Right lobe of liver (tissue), 6 donors: ENCODE measurements at places on chromosomes 11 and 22.
A peak's percentile ranks its signal among the peaks of the same experiment; 100 is the strongest.

- DNase-seq, result no peak
Observed at GRCh38 chr11:123694551-123694950, 40.1 kb upstream of the SCN3B start.

DNA sequence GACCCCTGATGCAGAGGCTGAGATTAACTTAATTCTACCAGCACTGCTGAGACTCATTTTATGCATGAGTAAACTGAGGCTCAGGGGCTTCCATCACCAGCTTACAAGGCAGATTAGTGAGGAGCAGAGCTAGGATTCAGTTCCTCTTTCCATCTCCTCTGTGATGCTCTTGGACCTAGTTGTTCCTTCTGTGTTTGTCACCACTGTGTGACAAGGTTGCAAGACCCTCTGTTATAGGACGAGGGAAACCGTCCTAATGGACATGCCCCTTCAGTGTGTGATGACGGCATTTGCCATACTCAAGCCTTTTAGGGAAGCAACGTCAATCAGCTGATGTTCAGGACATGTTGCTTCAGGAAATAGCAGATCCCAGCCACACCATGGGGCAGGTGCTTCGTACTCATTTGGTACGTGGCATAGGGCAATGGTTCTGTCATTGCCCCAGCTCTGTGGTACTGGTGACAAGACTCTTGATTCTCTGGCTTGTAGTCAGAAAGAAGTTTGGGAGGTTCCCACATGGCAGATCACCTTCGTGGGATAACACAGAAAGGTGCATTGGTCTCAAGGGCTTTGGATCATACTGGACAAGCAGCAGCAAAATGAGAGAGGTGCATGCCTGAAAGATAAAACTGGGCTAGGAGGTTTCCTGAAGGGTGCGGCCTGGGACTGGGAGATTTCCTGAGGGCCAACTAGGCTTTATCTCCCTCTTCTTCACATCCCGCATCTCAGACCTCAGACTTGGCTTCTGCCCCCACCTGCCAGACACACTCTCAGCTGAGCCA lies 23.9 kb upstream of the CD44 start:
- no peak for DNase-seq

GRCh38 chr22:32958001-32958400 lies 100.2 kb downstream of the SYN3 start:
- no peak for DNase-seq

- DNase-seq, result no peak
Observed at GRCh38 chr11:124474079-124474478, 28.6 kb upstream of the OR8B8 start.

DNA sequence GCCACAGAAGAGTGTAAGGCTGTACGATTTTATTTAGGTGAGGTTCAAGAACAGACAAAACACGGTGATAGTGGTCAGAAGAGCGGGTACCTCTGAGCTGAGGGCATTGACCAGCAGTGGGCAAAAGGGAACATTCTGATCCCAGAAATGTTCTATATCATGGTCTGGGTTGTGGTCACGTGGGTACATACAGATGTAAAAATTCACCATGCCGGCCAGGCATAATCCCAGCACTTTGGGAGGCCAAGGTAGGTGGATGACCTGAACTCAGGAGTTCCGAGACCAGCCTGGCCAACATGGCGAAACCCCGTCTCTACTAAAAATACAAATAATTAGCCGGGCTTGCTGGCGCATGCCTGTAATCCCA lies 31.1 kb upstream of the GCAT start:
- no peak for DNase-seq

DNA sequence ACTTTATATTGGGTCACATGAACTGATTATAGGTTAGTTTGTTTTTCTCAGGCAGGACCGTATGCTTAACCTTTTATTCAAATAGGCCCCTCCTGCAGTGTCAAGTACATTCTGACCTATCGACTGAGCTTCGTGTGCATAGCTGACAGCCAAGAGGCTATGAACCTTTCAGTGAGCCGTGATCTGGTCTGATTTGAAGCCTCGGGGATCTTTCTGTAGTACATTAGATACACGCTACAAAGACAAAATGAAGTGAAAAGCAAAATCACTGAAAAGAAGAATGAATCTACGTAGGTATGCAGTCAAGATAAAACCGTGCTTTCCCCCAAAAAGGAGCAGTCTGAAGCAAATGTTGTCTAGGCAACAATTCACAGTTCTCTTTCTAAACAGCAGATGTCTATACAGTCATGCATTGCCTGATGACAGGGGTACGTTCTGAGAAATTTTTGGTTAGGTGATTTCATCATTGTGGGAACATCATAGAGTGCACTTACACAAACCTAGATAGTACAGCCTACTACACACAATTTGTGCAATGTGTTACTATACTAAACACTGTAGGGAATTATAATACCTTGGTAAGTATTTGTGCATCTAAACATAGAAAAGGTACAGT lies 18.1 kb downstream of the JHY start:
- no peak for DNase-seq

- no peak for DNase-seq
Observed at GRCh38 chr11:117855912-117856651, 20.4 kb downstream of the FXYD6 start.

DNA sequence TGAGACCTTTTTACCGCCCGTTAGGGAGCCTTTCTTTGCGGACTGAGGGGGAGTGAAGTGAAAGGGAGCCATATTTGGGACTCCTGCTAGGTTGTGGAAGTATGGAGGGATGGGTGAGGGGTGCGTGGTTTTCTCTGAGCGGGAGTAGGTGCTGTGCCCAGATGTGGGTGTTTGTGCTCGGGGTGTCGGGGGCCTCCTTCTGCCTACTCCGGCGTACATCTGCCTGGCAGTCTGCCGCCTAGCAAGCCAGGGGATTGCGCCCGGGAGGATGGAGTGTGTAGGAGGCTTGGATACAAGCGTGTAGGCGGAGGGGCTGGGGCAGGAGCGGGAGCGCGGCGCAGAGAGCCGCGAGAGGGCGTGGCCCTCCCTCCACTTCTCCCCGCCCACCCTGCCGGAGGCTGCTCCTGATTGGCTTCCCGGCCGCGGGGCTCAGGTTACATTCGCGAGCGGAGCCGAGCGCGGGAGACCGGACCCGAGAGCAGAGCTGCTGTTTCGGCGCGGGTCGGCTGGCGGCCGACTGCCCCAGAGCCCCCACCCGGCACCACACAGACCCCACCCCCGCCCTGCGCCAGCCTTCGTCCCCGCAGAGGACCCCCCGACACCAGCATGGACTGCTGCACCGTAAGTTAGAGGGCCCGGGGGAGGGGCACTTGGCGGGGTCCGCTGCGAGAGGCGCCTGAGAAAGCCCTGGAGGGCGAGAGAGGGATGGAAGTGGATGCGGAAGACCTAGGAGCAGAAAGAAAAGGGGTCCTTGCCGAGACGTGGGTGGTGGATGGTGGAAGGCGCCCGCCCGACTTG lies at the start of gene NRGN:
TSS of gene NRGN (plus strand) at position 464 of the 798 bp plus-strand sequence. CDS start at position 607, 143 bp downstream.
- DNase-seq, result peak; percentile 93

GRCh38 chr11:130407978-130408377 lies 20.4 kb downstream of the ADAMTS8 start:
- no peak for DNase-seq

- DNase-seq, result peak; percentile 87
Observed at GRCh38 chr11:66002648-66003225, 434 bp downstream of the BANF1 start.

GRCh38 chr11:102846292-102846691 lies 2.9 kb upstream of the MMP3 start:
- DNase-seq, result no peak

GRCh38 chr22:28999510-28999909 lies 62.1 kb downstream of the C22orf31 start:
- DNase-seq, result no peak

- no peak for DNase-seq
Observed at GRCh38 chr11:19419021-19419750, 178.4 kb upstream of the E2F8 start.

DNA sequence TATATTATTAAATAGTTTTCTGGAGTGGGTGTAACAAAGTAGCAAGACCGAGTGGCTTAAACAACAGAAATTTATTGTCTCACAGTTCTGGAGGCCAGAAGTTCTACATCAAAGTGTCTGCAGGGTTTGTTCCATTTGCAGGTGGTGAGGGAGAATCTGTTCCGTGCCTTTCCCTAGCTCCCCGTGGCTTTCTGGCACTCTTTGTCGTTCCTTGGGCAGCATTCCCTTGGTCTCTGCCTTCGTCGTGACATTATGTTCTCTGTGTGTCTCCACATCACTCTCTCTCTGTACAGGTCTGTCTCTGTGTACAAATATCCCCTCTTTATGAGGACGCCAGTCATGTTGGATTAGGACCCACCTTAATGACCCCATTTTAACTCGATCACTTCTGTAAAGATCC lies 38.2 kb downstream of the LDLRAD3 start:
- DNase-seq, result no peak

DNA sequence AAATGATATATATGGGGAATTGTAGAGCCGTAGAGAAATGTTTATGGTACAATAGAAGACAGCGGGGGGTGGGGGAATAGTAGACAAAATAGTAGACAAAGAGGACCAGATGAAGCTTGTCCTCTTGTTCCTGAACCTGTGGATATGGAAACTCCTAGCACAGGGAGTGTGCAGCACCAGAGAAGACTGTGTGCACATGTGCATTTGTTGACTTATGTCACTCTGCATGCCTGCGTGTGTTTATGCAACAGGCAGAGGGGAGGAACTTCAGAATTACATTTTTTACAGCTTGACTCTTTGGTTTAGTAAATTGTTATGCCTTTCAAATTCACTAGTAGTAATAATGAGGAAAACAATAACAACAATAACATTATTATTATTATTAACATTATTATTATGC lies 36.0 kb downstream of the TENM4 start:
- DNase-seq, result no peak

DNA sequence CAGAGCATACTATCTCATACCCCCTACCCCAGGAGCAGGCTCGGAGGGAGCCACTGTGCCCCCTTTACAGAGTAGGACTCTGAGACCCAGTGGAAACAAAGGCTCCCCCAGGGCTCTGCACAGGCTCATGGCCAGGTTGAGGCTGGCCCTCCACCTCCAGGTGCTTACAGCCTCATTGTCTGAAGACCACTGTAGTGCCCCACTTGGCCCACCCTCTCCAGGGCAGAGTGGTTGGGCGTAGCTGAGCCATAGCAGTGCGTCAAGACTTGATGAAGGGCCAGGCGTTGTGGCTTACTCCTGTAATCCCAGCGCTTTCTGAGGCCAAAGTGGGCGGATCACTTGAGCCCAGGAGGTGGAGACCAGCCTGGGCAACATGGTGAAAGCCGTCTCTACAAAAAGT lies 1.7 kb downstream of the ANKRD13D start:
- no peak for DNase-seq

DNA sequence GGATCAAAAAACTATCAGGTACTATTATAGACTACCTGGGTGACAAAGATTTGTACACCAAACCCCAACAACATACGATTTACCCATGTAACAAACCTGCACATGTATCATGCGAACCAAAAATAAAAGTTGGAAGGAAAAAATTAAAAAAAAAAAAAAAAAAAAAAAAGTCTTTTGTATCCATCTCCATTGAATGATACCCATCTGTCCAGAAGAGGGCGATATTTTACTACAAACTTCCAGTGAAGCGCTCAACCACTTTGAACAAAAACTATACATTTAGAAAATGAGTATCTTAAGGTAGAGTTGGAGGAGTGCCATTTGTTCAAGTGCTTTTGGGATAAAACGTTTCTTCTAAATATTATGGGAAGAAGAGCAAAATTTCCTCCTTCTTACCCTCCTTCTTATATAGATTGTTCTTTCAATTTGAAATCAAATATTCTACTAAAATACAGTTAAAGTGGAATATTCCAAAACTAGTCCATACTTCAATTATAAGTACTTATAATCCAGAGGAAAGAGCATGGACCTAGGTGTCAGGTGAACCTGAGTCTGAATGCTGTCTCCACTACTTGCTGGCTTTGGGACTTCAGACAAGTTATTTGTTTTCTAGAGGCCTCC lies 23.3 kb downstream of the ARL14EP start:
- DNase-seq, result no peak

GRCh38 chr11:93842461-93842860 lies 8.0 kb downstream of the VSTM5 start:
- no peak for DNase-seq

GRCh38 chr11:87767615-87768014 lies 407.6 kb downstream of the RAB38 start:
- DNase-seq, result no peak
